ENCODE measurements at places on chromosomes 2 and 18.

- DNase-seq = no peak
These were observed 258.9 kb upstream of the CXCR4 start for GRCh38 chr2:136376798-136377211.

GRCh38 chr2:191941376-191941929 lies 94.6 kb upstream of the CAVIN2 start:
- DNase-seq = no peak

- DNase-seq = no peak
These were observed 58.6 kb downstream of the ZEB2 start for GRCh38 chr2:144461308-144461766.

DNA sequence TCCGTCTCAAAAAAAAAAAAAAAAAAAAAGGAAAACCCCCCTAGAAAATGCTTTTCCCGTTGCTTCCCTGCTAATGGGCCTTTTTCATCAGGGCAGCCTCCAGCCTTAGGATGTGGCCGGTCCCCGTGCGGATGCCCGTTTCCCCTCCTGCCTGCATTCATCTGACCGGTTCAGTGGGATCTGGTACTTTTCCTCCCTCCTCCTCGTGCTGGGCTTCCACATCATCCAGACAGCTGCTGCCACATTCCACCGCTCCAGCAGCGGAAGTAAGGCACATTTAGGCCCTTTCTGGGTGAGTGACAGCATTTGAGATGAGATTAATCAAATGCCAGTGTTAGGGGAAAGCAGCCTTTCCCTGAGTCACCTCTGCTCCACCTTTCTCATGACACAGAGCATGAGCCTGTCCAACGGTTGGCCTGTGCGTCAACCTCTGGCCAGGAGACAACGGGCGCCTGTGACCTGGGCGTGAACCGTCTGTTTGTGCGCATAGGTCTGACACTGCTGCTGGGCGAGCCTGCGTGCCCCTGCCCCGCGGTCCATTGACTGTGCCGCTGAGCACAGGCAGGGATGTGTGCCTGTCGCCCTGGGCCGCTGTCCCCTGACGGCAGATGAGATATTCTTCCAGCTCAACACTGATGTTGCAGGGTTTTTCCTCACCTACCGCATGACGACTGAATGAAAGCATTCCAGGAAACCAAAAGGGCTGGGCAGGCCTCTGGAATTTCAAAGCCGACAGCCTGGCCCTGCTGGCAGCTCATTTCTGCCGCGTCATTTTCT lies 174.0 kb downstream of the TGIF1 start:
- no peak for DNase-seq

DNA sequence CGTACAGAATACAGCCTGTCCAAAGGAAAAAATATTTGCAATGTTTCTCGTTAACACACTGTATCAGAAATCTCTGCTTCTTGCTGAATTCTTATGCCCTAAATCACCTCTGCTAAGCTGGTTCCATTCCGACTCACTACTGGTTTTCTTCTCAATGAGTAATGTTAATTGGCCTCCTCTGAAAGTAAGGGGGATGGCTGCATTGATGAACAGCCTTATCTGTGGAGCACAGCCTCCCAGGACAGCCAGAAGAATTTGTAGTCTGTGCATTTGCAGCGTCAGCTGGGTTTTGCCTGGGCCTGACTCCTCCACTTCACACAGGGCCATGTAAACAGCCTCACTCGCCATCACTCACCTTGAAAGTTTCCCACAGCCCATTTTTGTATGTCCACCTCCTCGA lies 127.7 kb downstream of the RNF152 start:
- DNase-seq = no peak

GRCh38 chr2:200305797-200306195 lies 697 bp upstream of the SPATS2L start:
- DNase-seq = no peak

- DNase-seq = no peak
These were observed 120.5 kb downstream of the ANKRD44 start for GRCh38 chr2:197190100-197190432.
